Activated CD4-positive, alpha-beta T cell treated with anti-CD3 and anti-CD28 coated beads for 36 hours (primary cell): ENCODE measurements at places on chromosomes 4 and X.

- no peak for DNase-seq
Measured at GRCh38 chr4:65646136-65646535, 24.2 kb downstream of the EPHA5 start.

- no peak for DNase-seq
Measured at GRCh38 chr4:170716868-170717267, 627.1 kb upstream of the AADAT start.

DNA sequence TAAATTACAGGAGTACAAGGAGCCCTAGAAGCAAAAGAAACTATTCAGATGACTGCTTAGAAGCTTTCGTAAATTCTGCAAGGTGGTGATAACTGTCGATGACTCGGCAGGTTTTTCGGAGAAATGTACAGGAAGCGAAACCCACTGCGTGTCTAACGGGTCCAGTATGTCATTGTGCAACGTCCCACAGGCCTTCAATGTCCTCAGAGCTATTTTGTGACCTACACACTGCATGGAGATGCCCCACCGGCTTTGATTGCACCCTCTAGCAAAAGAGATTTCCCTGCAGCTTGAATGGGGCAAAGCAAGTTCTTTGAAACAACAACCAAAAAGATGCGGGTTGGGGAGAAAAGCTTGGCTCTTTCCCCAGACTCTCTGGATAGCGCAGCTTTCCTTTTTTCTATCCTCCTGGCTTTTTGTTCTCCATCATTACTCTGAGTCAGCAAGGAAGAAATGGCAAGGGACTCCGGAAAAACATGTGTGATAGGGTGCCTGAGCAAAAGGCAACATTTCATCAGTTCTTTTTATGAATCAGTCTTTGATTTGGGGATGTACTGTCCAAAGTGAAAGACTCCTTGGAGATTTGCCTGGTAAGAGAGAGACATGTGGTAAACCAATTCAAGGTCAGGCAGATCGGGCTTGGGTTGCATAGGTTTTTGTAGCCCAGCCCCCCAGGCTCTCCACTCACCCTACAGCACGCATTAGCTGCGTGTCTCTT lies 112.0 kb upstream of the TBL1X start:
- DNase-seq, result peak; percentile 64

- DNase-seq, result no peak
Measured at GRCh38 chrX:71669492-71669891, 2.1 kb downstream of the LOC101059915 start.

DNA sequence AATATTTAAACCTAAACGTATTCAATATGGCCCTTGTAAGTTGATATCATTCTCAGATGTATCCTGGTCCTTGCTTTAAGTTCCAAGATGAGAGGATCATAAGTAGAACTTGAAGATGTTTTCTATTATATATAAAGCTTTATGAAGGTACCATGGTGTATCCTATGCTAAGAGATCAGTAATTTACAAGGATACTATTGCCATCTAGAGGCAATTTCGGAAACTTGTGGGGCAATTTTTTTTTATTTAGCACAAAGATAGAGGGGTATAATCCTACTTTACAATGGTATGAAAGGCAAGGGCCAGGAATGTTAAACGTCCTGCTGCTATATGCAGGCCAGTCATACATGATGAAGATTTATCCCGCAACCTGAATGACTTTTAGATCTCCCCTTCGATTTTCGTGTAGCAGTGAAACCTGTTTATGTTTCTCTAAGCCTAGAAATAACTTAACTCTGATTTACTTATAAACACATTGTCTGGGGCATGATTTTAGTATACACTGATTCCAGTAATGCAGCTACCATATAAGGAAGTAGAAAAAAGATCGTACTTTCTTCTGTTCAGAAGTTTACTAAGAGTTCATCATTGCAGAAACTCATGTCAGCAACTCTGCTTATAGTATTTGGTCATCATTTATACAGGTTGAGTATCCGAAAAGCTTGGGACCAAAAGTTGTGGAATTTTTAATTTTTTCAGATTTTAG lies 2.6 kb downstream of the SLC25A31 start:
- no peak for DNase-seq

DNA sequence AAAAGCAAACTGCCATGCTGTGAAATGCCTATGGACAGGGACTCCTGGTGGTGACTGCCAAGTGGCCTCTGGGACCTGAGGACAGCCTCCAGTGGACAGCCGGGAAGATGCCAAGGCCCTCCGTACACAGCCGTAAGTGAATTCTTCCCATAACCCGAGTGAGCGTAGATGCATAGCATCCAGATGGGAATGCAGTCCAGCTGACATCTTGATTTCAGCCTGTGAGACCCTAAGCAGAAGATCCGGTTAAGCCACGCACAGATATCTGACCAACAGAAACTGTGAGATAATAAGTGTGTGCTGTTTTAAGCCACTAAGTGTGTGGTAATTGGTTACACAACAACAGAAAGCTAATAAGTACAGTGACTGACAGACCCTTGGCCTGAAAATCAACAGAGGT lies 55.9 kb downstream of the TMEM156 start:
- DNase-seq, result no peak

DNA sequence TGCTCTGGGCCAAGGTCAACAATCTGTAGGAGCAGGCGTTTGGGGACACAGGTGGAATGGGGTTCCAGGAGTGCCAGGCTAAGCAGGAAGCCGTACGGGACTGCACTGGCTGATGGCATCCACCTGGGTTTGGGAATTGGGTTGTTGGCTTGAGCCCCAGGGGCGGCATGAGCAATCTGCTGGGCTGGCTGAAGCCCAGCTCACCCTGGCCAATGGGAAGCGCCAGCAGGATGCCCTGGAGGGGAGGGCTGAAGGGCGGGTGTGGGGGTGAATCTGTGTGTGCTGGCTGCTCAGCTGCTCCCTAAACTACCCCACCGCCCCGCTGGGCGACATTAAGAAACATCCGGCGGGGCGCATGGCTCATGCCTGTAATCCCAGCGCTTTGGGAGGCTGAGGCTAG lies 8.9 kb upstream of the RGS12 start:
- DNase-seq, result no peak

DNA sequence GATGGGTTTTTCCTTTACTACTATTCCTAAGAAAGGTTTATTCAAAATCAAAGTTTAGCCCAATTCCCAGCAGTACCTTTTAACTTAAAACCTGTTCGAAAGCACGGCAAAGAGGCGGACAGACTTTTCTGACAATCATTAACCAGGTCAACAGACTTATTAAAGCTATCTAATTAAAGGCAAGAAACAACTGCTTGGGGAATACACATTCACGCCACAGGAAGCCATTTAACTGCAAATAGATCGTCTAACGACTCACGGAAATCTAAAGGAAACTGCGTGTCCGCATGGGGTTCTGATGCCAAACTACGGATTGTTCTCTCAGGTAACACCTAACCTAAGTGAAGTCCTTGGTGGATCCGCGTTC lies 663 bp upstream of the USP53 start:
- no peak for DNase-seq

GRCh38 chr4:11898796-11899195 lies 470.1 kb upstream of the HS3ST1 start:
- no peak for DNase-seq

DNA sequence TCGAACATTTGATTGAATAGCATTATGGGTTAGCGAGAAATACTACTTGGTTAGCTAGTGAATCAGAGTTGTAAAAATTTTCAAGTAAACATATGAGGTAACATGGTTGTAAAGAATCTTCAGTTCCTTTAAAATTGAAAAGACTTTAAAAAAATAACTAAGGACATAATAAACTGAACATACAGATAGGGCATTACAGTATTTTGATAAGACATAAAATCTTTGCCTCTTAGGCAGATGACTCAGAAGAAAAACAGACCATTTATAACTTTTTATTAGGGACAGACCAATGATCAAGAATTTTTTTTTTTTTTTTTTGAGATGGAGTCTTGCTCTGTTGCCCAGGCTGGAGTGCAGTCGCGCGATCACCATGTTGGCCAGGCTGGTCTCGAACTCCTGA lies 43.1 kb downstream of the PNMA5 start:
- DNase-seq, result no peak

- no peak for DNase-seq
Measured at GRCh38 chr4:86759298-86759697, 89.9 kb downstream of the SLC10A6 start.

GRCh38 chrX:78029663-78030062 lies 60.2 kb upstream of the PGAM4 start:
- peak; percentile 33 for DNase-seq

GRCh38 chrX:49754233-49754857 lies 58.6 kb upstream of the PAGE1 start:
- DNase-seq, result peak; percentile 61

DNA sequence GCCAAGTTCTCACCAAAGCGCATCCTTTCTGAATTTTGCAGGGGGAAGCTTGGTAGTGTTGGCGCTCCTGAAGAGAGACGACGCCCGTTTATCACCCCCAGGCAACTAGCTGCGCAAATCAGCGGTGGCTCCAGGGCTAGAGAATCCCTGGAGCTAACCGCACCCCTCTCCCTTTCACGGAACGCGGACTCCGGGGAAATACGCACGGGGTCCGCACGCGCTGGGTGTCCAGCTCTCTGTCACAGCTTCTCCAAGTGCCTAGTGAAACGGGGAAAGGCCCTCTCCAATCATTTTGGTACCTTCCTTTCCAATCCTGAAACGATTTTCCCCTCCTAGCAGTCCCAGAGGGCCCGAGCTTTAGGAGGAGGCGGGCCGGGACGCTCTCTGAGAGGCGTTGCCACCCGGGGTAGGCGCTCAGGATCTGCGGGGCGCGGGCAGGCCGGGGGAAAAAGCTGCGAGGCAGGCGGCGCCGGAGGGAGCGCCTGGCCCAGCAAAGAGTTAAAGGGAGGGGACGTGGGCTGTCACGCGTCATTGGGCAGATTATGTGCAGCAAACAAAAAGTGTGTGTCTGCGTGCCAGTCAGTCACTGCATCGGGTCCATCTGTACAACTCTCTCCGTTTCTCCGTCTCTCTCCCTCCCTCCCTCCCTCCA lies at the start of gene PRDM8:
TSS of gene PRDM8 (plus strand) at position 582 of the 652 bp plus-strand sequence. CDS start 2,578 bp downstream, outside the sequence.
- peak; percentile 59 for DNase-seq

DNA sequence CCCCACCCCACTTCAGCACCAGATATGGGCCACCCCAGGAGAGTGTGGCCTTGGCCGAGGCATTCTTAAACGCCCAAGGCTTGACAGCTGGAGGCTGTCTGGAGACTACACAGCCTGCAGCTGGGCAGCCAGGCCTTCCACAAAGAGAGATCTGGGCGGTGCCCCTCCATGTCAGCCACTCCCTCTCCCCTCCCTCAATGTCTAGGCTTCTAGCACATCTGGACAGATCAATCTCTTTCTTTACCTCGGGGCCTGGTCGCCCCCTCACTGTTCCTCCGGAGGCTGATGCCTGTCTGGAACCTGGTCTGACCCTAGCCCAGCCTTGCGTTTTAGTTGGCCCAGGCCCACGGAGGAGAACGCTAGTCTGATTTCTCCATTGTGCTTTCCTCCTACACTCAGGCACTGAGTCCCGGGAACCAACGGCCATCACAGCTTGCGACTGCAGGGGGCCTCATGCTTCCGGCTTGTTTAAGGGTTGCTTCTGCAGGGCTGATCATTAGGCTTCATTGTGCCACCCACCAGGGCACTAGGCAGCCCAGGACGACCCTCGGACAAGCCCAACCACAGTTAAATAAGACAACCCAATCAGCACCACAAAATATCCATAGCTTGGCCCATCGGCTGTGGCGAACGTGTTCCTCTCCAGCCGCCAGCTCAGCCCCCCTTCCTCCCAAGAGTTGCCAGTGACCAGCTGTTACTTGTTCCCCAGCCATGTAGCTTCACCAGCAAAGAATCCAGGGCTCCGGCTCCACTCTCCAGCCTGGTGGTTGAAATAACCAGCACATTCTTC lies 200.6 kb downstream of the BCOR start:
- DNase-seq, result no peak
